ENCODE measurements at places on chromosomes 1 and 21.

DNA sequence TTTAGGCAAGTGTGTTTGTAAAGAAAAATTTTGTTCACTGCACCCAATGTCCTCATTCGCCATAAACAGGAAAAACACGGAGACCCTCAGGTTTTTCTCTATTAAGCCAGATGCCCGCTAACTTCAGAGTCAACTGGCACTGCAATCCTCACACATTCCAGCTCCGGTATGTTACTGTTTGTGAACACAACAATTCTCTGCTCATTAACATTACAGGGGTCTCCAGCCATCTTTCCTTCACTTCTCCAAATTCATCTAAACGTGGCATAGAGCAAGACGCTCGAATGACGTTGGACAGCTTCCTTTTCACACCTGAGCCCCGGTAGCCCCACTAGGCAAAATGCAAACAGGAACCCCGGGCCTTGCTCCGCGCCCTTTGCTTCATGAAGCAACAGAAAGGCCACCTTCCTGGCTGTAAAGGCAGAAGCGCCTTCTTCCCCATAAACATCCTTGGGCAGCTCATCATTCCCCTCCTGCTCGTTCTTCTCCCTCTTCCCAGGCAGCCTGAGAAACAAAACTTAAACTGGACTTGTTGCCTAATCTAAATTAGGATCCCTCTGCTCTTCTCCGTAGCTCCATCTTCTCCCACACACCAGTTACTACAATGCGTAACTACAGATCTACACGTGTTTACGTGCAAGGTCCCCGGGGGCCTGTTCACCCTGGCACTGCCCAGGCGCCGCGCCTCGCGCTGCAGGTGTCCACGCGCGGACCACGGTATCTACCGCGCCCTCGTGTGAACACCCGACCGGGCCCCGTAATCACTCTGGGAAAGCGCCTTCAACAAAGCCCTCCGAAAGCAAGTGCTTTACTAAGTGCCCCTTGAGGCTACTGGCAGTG lies 1.2 kb downstream of the LBR start:
- peak; percentile 11 for DNase-seq

DNA sequence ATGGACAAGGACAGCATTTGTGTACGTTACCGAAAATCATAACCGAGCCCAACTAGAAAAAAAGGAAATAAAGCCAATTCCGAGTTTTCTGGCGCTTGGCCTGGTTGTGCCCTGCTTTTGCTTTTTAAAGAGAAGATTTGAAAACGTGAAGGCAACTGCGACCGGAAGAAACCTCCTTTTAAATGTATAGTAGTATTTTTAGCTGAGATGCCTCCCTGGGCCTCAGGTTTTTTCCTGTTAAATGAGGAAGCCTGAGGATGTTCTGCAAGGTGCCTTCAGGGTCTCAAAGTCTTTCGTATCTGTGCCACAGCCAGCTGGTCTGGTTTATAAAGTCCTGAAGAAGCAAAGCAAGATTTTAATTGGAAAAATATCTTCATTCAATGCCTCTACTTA lies 371 bp upstream of the ODF2L start:
- no peak for DNase-seq

DNA sequence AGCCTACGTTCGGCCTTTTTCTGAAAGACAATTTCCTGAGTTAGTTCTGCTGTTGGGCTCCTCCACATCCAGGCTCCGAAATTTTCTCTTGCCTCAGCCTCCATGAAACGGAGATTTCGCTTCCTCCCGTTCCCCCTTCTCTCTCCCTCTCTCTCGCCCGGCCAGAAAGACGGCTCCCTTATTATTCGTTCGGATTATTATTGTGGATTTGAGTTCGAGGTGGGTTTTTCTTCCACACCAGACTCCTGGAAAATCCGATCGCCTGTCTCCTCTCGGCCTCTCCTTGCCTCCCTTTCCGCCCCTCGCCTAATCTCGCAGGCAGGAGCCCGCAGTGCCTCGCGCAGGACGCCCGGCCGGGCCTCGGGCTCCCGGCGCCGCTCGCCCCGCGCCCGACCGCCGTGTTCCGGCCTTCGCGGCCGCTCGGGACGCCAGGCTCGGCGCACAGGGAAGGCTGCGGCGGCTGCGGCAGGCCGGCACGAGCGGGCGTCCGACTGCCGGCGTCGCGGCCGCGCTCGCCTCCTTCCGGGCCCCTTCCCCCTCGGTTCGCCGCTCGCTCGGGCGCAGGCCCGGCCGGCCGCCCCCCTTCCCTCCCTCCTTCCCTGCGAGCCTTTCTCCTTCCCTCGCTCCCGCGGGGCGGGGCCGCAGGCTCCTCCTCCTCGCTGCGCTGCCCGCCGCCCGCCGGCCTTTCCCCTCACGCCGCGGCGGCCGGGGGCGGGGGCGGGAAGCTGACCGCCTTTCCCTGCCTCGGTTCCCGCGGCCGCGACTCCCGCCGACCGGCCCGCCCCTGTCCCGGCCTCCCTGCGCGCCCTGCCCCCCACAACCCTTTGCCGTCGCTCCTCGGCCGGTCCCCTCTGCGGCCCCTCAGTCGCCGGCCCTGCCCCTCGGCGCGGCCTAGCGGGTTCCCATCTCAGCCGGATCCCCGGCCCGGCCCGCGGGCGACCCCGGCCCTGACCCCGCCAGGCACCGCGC lies at the start of gene ARHGEF11:
TSS of gene ARHGEF11 (minus strand) at position 493 of the 969 bp plus-strand sequence. CDS start 1,412 bp downstream, outside the sequence.
- peak; percentile 49 for DNase-seq

- no peak for DNase-seq
Measured at GRCh38 chr1:119742202-119742601, 26.5 kb downstream of the HMGCS2 start.

DNA sequence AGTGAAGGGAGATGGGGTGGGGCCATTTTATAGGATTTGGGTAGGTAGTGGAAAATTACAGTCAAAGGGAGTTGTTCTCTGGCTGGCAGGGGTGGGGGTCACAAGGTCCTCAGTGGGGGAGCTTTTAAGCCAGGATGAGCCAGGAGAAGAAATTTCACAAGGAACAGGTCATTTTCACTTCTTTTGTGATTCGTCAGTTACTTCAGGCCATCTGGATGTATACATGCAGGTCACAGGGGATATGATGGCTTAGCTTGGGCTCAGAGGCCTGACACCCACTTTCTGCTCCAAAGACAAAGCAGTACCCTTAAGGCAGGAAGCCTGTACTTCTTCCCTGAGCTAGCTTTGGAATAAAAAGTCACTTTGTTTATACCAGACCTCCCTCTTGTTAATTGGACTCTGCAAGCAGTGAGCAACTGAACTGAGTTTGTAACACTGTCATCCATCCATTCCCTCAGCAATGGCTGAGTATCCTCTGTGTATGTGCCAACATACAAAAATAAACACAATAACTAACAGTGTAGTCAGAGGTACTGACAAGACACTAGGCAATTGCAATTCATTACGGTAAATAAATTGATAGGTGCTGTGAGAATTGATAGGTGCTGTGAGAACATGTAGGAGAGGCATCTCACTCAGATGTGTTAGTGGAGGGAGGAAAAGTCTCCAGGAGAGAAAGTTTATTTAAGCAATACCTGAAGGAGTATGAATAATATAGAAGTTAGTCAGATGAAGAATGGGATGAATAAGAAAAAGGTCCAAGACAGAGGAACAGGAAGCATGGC lies 14.7 kb upstream of the RGS2 start:
- no peak for DNase-seq

DNA sequence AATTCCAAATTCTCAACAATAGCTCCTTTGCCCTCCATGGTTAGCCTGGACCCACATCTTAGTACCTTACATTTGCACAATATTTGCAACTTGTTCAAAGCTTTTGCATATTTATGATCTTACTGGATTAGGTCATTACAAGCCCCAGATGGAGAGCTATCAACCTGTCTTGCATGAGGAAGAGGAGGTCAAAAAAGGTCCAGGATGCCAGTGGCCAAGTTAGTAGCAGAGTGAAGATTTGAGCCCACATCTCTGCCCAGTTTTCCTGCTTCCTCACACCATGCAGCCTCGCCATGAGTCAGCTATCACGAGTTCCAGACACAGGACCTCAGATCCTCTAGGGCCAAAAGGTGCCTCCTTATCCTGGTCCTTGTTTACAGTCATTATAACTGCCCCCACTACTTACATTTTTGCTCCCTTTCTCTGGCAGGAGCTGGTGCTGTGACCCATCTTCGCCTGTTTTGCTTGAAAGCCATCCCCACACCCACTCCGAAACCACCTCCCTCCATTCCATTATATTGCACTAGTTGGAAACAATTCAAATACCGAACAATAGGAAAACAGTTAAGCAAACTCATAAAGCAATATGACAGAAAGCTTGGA lies 5.0 kb upstream of the AHCYL1 start:
- no peak for DNase-seq

DNA sequence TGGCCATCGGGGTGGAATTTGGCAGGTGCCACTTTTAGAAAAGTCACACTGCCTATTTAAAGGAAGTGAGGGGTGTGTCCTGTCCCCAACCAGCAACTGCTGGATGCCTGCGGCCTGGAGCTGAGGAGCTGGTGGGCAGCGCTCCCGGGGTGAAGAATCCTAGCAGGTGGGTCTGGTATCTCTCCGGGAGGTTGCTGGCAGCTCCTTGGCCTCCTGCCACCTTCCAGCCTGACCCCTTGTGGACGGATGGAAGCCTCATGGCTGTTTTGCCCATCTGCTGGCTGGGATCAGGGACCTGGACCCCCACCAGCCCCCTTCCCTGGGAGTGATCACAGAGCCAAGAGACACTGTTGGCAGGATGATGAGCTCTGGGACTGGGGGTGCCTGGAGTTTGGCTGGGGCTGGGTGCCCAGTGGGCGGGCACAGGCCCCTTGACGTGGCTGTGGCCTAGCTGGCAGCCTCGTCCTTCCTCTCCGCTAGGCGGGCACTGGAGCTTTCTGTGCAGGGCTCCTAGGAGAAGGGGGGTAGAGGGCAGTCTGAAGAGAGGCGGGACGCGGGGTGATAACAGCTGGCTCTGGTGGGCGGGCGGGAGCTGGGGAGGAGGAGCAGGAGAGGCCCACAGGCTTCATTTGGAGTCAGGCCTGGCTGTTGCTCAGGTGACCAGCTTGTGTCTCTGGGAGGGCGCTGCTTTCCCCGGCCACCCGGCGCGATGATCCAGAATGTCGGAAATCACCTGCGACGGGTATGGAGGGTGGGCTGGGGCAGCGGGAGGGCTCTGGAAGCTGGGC lies at the start of gene ACOT11:
TSS of gene ACOT11 (plus strand) at position 628 of the 788 bp plus-strand sequence. CDS start at position 710, 82 bp downstream.
- DNase-seq: peak; percentile 98

DNA sequence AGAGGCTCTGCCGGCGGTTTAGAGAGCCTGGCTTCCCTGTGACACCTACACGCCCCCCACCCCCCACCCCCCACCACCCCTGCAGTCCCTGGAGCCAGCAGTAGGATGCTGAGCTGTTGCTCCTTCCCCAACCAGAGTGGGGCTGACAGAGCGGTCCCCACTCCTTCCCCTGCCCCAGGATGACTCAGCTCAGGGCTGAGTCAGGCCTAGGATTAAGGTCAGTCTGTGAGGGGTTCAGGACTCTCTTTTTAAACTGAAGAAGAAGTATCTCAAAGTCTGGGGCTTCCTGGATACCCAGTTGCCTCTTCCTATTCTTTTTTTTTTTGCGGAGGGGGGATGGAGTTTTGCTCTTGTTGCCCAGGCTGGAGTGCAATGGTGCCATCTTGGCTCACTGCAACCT lies 19.1 kb downstream of the DMBX1 start:
- DNase-seq: no peak

DNA sequence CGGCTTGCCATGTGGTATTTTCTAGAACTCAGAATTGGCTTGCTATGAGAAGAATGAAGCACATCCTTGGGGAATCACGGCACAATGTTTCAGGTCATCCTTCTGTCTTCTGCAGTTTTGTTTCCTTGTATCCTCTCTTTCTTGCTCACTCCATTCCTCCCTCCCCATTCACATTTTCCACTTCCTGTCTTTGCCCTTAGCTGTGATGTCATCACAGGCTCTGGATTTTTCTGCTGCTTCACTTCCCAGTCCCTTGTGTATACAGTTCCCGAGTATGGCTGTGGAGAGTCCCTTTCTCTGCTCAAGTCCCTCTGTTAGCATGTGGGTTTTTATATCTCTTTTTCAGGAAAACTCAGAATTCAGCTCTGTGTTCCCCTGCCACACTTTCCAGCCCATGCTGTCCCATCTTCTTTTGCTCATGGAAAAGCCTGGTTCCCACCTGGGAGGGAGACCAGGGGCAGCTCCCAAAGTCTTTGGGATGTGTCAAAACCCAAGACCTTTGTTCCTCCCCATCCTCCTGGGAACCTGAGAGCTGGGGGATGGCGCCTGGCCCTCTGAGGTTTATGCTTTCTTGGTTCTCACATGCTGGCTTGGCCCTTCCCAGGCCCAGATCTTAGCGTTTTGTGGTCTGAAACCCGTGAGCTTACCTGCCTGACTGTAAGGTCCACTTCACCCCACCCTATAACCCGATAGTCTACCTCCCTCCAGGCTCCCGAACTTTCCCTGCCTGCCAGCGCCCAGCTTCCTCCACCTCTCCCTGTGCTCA lies 4.8 kb upstream of the RGS16 start:
- DNase-seq: no peak

DNA sequence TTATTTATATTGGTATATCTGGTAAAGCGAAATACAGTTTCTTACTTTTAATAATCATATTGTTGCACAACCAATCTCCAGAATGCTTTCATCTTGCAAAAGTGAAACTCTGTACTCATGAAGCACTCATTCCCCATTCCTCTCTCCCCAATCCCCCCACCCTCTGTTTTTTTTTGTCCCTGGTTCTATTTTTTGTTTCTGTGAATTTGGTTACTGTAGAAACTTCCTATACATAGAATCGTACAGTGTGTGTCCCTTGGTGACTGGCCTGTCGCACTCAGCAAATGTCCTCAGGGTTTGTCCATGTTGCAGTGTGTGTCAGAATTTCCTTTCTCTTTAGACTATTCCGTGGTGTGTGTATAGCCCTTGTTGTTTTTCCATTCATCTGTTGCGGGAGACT lies 7.9 kb upstream of the NLRP3 start:
- DNase-seq: no peak

DNA sequence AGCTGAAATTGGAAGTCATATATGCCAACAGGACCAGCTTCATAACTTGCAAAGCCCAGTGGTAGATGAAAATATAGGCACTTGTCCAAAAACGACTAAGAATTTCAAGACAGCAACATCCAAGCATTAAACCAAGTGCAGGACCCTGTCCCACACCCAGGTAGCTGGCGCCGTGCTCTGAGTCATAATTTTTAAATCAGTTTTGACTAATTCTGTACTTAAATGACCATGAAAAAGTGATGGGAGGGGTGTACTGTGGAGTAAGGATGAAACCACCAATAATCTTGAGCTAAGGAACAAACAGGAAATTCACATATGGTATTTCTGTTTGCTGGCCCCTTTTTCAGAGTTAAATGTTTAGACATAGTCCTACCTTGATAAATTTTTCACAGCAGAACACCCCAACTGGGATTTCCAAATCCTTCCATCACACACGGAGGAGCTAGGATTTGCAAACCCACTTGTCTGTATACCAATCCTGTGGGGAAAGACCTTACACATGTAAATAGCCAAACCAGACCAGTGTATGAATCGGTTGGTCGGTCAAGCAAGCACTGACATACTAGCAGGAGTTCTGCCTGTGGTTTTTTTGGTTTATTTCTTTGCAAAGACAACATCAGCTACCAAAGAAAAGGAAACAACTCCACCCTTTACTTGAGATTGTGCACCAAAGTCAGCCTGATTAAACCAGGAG lies 235.7 kb upstream of the RAB4A start:
- no peak for DNase-seq

- no peak for DNase-seq
Measured at GRCh38 chr21:34807146-34807880, 138.5 kb downstream of the CLIC6 start.
